ENCODE measurements at places on chromosomes 13 and 19.
A peak's percentile ranks its signal among the peaks of the same experiment; 100 is the strongest.

DNA sequence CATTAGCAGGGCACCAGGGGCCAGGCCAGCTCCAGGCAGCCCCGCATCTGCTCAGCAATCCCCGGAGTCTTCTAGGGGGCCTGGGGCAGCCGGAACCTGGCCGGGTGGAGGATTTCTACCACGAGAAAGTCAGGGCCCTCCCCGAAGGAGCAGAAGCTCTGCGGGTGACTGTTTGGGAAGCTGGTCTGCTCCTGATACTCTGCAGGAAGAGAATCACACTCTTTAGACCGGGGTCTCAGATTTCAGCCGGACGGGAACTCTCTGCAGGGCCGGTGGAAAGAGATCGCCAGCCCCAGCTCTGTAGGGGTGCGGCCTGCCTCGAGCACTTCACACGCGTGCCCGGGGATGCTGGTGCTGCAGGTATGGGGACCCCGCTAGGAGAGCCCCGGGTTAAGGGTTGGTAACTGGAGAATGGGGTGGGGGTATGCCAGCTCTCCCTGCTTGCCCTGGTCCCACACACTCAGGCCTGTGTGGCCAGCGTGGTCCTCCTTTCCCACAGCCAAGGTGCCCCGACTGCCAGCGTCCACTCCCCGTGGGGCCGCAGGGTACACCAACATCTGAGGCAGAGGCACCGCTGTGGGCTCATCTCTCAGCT is 20.1 kb downstream of the RASA3 start:
- H3K27ac ChIP-seq = peak overlapping the region; percentile 80
- no peaks in the 10 kb centered on the region for H3K36me3 ChIP-seq
- peak; percentile 41 for DNase-seq
- H3K4me1 ChIP-seq = peaks cover 52% of the 10 kb centered on the region
- no peaks in the 10 kb centered on the region for H3K27me3 ChIP-seq

DNA sequence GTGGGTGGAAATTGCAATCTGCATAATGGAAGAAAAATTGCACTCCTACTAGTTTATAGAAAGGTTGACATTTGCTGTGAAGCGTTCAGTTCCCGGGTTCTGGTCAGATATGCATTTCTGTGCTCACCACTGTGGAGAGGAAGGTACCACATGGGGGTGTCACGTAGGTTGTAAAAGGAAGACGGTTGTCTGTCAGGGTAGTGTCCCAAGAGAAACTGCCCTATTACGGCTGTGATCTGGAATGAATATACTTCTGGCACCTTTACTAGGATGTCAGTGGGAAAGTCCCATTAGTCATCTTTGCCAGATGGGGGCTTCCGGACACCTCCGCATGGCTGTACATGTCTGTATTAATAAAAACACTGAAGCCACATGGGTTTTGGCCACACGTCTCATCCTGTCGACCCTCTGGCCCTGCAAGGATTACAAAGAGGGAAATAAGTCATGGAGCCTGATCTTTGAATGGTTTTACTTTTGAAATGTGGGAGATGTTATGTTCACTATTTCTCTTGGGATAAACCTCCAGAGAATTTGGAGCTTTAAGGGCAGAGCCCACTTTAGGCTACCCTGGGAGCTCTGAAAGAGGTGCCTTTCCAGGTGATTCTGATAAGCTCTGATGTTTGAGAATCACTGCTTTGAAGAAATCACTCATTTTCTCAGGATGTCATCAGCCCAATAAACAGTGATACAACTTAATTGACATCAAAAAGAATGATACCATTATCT is 133.9 kb downstream of the AKAP11 start:
- H3K27me3 ChIP-seq = no peaks in the 10 kb centered on the region
- H3K36me3 ChIP-seq = no peaks in the 10 kb centered on the region
- H3K4me3 ChIP-seq = no peak overlapping the region
- H3K27ac ChIP-seq = no peak overlapping the region

DNA sequence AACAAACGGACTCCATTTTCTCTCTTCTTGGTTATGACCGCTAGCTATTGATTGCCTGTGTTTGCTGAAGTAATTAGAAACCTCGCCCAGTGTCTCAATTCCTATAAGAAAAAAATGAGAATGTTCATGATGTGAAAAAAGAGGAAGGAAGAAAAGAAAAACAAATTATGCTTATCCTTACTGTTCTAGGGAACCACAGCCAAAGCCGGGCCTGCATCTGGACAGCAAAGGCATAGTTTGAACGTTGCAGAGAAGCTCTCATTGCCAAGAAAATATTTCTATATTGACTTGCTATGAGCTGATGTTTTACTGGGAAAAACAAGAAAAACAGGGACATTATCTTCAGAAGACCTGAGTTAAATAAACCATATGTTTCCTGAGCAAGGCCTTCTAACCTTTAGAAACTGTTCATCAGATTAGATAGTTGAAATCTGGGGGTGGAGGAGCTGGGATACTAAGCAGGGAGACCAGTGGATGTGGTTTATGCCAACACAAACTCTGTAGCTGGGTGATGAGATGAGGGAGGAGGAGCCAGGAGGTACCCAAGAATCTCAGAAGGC is 55.0 kb downstream of the EFNB2 start:
- H3K36me3 ChIP-seq = no peaks in the 10 kb centered on the region
- H3K4me3 ChIP-seq = no peak overlapping the region
- no peak for DNase-seq
- peaks cover 14% of the 10 kb centered on the region for H3K4me1 ChIP-seq

GRCh38 chr19:47711652-47712242 is 1.5 kb upstream of the EHD2 start:
- peaks cover 13% of the 10 kb centered on the region for H3K36me3 ChIP-seq
- H3K4me3 ChIP-seq = peak overlapping the region; percentile 33
- H3K27me3 ChIP-seq = peaks cover 22% of the 10 kb centered on the region
- 0 out of 2 replicates have a peak, but pooled peaks cover 7% of the 10 kb centered on the region for H3K4me1 ChIP-seq

DNA sequence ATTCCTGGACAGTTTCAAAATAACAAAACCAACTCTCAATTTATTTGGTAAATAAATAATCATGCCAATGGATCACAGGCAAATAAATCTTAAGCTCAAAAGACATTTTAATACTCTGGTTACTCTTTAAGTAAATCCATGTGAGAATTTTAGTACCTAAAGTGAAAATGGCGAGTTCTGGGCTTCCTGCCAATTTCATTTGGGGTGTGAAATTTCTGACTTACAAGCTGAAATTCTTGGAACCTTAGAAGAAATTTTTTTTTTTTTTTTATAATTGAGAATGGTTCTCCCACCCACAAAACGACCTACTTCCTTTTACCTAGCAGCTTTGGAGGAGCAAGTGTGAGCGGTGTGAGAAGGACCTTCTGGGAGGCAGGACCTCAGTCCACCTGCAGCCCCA is 354.5 kb upstream of the NBEA start:
- H3K27ac ChIP-seq = no peak overlapping the region
- H3K27me3 ChIP-seq = no peaks in the 10 kb centered on the region
- H3K4me3 ChIP-seq = no peak overlapping the region
- no peak for DNase-seq
- H3K4me1 ChIP-seq = peaks cover 10% of the 10 kb centered on the region

GRCh38 chr19:47652285-47652684 is 43.4 kb downstream of the BICRA start:
- no peak overlapping the region for H3K4me3 ChIP-seq
- no peaks in the 10 kb centered on the region for H3K27me3 ChIP-seq
- no peak overlapping the region for H3K27ac ChIP-seq
- peaks cover 11% of the 10 kb centered on the region for H3K4me1 ChIP-seq
- H3K36me3 ChIP-seq = peaks cover 27% of the 10 kb centered on the region

- DNase-seq = no peak
- H3K4me3 ChIP-seq = peak overlapping the region; percentile 71
- H3K4me1 ChIP-seq = peaks cover 32% of the 10 kb centered on the region
- H3K36me3 ChIP-seq = no peaks in the 10 kb centered on the region
- peak overlapping the region; percentile 63 for H3K27ac ChIP-seq
These were observed 880 bp upstream of the C19orf12 start for GRCh38 chr19:29715701-29716581.

Data from WTC11 (cell line).